ENCODE measurements at places on chromosomes 4 and X.
A peak's percentile ranks its signal among the peaks of the same experiment; 100 is the strongest.

GRCh38 chr4:189530848-189531247 is 409.8 kb upstream of the FRG1 start:
- DNase-seq = no peak

GRCh38 chrX:10112510-10112909 is 44.3 kb upstream of the CLCN4 start:
- DNase-seq = no peak

GRCh38 chr4:25030277-25031076 is at the start of gene LGI2:
LGI2 (minus strand) TSS chr4:25030946; CDS start chr4:25030693, 253 bp downstream.
- DNase-seq = peak; percentile 3

DNA sequence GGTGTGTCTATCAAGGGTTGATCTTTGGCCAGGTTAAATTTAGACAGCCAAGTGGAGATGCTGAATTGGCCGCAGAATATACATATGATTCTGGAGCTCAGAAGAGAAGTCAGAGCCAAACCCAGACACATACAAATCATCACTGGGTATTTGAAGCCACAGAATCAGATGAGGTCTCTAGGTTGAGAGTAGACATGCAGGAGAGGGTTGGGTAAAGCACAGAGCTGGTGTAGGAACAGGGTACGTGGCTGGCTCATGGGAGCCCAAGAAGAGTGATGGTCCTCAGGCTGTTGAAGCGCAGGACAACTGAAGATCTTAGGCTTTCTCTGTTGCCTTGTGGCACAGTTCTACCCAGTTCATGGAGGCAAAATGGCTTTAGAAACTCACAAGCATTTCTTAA is 37.7 kb downstream of the ADAMTS3 start:
- DNase-seq = no peak

DNA sequence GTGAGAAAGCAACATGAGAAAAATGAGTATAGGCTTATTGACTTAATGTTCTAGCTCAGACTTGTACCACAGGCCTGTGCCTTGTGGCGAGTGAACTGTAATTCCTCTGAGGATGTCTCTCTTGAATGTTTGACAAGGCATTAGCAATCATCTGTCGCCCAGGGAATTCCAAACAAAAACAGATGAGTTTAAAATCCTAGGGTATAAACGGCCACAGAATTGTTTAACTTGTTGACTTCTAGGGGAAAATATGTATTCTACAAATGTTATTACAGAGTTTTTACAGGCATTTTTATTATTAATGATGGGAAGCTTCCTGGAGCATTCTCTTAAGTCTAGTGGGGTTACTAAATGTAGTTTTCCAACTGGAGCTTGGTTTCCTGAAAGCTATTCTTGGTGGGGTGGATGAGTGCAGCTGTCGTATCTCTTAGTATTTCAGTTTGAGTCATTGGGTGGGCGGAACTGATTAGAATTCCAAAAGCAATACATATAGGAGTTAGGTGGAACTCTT is 40.6 kb downstream of the ARHGAP10 start:
- peak; percentile 95 for DNase-seq

GRCh38 chrX:48961585-48962091 is 4.2 kb upstream of the OTUD5 start:
- DNase-seq = no peak

GRCh38 chr4:128776794-128777216 is 32.7 kb upstream of the JADE1 start:
- DNase-seq = peak; percentile 15

All from NCI-H2171 treated with DMSO at 0.1 percent for 48 hours (cell line).